Activated T-helper 1 cell treated with anti-CD3 and anti-CD28 coated beads, Interleukin-2, amount 50 U/mL, for 16 hours (primary cell): ENCODE measurements at places on chromosomes 3 and 15.

DNA sequence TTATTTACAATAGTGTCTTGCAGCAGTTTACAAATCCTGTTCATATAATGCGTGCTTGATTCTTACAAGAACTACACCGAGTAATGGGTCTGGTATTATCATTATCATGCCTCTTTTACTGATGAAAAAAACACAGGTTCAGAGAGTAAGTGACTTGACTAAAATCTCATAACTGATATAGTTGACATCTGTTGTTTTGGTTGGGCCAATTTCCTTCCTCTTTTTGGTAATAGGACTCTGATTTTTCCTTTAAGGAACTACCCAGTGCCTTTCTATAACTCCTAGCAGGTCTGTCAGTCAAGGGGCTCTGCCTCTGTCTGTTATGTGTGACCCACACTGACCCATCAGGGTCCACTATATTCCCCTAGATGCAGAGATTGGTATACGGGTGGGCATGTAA is 14.6 kb upstream of the BLOC1S6 start:
- DNase-seq = no peak

- DNase-seq = no peak
These were observed 70.1 kb upstream of the MEF2A start for GRCh38 chr15:99495430-99496301.

- no peak for DNase-seq
These were observed 4.1 kb downstream of the SPATA12 start for GRCh38 chr3:57064572-57064971.

- DNase-seq = no peak
These were observed 2.4 kb downstream of the TNNC1 start for GRCh38 chr3:52451237-52452083.

GRCh38 chr15:55060836-55061235 is 135.9 kb downstream of the RSL24D1 start:
- DNase-seq = no peak

GRCh38 chr3:172181932-172182586 is 142.7 kb downstream of the FNDC3B start:
- no peak for DNase-seq

- no peak for DNase-seq
These were observed 1.2 kb upstream of the TM4SF1 start for GRCh38 chr3:149378478-149379309.

DNA sequence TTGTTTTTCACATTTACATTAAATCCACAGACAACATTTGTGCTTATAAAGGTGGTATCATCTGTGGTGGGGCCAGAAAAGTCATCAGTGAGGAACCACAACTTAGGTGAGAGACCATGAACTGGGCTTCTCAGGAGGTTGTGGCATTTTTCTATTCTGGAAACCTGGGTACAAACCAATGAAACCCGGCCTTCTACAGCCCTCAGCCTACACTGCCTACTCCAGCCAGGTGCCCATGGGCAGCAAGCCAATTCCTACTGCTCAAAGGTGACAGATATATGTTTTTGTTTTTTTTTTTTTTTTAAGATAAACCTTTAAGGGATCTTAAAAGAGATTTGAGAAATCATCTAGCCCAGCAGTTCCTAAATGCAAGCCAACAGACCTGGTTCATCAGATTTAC is 20.3 kb downstream of the SPG21 start:
- no peak for DNase-seq

DNA sequence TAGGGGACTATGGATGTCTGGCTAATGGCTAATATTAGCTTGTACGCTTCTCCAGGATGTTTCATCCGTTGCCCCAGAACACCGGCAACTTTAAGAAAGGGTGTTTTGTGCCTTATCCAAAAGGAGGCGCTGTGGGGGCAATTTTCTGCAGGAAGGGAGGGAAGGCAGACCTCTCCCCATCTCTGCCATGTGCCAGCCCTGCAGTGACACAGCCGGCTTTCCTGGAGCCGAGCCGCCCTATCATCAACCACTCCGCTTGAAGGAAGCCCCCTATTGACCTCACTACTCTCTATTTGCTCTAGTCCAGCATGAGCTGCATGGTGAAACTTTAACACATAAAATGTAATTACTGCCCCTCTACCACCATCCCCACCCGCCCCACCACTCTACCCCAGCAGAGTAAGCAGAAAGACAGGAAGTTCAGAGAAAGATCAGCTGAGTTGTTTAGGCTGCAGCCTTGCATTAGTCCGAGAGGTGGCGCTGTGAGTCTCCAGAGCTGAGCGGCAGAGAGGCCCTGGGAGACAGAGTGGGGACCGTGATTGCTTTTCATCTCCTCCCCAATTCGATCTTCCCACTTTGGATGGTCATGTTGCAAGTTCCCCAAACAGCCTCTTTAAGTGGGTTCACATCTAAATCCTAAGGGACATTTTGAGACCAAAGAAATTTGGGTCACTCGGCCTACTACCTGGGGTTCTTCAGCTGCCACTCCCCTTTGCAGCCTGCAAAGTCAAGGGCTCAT is 24.5 kb upstream of the RAD18 start:
- no peak for DNase-seq

DNA sequence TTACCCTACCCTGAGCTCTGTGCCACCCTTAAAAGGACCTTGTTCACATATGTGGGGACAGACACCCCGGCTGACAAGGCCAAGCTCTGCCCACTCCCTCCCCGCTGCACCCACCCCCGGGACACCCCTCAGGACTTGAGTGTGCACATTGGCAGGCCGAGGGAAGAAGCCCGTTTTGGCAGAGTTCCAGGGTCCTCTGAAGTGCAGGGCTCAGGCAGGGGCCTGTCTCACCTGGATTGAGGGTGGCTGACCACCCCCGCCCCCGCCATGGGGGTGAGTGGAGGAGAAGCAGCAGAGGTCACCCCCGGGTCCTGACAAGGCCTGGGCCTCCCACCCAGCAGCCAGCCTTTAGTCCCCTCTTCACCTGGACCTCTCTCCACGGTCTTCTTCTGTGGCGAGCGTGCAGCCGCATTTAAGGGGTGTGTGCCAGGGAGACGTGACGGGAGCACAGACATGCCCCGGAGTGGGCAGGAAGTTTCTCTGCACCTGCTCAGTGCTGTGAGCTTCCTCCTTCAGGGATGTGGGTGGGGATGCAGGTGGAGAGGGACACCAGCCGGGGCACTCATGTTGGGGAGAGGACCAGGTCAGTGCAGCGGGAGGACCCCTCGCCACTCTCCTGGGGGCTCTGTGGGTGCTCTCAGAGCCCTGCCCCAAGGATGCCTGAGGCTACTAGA is 50.7 kb downstream of the LINGO1 start:
- no peak for DNase-seq

DNA sequence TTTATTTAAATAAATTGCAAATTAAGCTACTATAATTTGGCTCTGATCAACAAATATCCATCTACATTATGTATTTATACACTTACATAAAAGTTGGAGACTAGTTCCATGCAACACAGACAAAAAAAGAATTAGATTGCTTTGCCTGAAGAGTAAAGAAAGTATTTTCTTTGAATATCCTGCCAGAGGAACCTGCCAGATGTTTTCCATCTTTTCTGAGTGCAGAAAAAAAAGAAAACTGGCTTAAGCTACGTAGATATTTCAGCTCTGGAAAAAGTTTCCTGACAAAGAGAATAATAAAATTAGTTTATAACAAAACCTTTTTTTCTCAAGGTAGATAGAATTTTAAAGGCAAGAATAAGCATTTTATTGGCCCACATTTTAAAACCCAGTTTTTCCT is 607.5 kb upstream of the NAALADL2 start:
- DNase-seq = no peak

DNA sequence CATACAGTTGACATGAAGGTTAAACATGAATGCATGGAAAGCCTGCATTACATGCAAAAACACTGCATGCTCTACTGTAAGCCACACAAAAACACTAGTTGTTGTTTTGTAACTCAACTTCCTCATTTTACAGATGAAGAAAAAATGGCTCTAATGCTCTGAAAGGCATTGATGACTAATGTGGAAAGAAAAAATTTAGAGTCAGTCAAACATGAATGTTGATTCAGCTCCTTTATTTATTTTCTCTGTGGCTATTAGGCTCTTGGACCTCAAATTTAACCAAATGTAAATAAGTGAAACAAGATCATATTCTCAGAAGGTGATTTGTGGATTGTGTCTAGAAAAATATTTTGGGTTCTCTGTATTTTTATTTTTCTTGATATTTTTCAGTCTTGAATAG is 336.7 kb upstream of the ZNF717 start:
- no peak for DNase-seq

GRCh38 chr3:39502838-39503145 is 35.3 kb downstream of the MOBP start:
- no peak for DNase-seq

- no peak for DNase-seq
These were observed 71.2 kb upstream of the POMGNT2 start for GRCh38 chr3:43177085-43177484.

DNA sequence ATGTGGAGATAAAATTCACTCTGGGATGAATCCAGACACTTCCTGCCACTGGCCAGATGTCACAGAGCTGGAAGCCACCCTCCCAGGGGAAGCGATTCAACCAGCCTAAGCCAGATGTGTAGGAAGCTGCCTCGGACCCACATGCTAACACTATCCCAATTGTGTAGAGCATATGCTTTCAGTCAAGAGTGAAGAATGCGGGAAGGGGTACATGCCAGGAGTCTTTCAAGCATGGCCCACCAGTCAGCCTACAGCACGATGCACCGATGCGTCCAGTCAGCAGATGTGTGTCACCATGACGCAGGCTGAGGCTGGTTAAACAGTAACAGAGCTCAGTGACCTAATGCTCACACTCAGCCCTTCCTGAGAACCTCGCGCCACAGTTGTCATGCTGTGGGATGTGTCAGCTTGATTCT is 38.8 kb upstream of the BNC1 start:
- DNase-seq = no peak

GRCh38 chr3:194397757-194398312 is 1.2 kb downstream of the GP5 start:
- DNase-seq = no peak

GRCh38 chr15:84898761-84899160 is 14.3 kb downstream of the SLC28A1 start:
- no peak for DNase-seq

DNA sequence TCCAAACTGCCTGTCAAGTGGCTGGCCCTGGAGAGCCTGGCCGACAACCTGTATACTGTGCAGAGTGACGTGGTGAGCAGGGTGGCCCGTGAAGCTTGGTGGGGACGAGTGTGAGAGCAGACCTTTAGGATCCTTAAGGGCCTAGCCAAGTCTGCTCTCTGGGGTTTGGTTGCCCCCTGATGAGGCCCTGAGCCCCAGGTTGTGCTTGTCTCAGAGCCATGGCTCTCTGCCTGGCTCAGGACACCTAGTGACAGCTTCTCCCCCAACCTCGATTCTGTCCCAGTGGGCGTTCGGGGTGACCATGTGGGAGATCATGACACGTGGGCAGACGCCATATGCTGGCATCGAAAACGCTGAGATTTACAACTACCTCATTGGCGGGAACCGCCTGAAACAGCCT is 14.4 kb downstream of the TYRO3 start:
- no peak for DNase-seq

GRCh38 chr3:122795674-122796195 is 866 bp downstream of the SLC49A4 start:
- DNase-seq = no peak

DNA sequence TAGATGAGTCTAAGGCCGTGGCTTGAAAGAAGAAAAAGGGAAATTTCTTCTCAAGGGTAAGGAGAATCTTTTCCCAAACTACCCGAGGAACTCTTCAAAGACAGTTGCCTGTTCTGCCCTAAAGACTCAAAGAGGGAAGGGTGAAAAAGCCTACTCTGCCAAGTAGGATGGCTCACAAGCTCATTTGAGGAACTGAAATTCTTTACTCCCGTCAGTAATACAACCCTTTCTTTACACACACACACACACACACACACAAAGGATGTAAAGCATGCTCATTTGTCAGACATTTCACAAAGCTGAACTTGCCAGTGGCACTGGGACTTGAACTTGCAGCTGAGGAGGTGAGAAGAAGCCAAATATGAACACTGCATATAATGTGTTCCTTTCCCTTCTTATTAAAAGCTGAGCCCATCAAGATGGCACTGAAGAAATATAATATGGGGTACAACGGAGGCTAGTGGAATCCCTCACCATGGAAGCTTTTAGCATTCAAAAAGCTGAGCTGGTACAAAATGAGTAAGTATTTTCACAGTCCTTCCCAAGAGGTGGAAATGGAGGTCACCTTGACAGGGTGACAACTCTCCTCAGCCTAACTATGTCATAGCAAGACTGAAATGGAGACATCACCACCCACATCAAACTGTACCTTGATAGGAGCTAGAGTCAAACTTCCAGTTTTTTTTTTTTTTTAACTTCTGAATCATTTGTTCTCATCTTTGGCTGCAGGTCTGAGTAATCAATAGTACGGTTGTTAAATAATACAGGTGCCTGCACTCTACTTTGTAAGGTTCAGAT is 57.6 kb downstream of the TAFA4 start:
- DNase-seq = no peak

- DNase-seq = no peak
These were observed 51.4 kb downstream of the FAM43A start for GRCh38 chr3:194736896-194737600.

DNA sequence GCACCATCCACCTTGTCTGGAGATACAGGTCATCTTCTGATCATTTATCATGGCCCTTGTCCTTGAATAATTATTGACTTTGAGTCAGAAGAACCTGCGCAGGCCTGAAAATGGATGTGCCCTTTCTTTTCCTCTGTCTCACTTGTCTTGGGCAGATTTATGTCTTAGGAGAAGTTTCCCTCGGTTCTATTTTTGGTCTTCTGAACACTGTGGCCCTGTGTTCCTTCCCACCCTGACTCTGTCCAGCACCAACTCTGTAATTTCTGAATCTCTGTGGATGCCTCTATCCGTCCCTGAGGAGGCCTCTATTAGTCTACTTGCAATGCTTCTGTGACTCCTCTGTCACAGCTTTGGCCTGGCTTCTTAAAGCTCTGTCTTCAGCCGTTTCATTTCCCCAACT is 680.8 kb upstream of the CFAP20DC start:
- DNase-seq = no peak

DNA sequence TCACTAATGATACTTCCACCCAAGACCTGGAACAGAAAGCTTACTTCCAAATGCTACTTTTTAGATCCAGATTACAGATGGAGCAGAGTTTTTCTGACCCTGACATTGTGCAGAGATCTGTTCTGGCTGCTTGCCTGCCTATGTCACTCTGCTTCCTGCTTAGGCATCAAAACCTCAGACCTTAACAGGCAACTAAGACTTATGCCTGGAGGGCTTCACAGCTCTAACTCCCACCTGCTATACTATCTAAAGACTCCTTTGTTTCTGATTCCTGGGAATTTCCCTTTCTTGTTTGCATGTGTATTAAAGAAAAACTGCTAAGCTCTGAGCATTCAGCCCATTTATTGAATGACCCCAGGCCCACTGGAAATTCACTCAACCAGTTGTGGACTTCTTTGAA is 157.4 kb upstream of the NPHP3 start:
- DNase-seq = no peak

- no peak for DNase-seq
These were observed 6.8 kb upstream of the WNT7A start for GRCh38 chr3:13886593-13887129.

- DNase-seq = no peak
These were observed 212.8 kb downstream of the ADAMTSL3 start for GRCh38 chr15:83866692-83867091.

- DNase-seq = no peak
These were observed 81.5 kb upstream of the KCNAB1 start for GRCh38 chr3:156038869-156039268.
